ENCODE measurements at places on chromosomes 12 and 14.

DNA sequence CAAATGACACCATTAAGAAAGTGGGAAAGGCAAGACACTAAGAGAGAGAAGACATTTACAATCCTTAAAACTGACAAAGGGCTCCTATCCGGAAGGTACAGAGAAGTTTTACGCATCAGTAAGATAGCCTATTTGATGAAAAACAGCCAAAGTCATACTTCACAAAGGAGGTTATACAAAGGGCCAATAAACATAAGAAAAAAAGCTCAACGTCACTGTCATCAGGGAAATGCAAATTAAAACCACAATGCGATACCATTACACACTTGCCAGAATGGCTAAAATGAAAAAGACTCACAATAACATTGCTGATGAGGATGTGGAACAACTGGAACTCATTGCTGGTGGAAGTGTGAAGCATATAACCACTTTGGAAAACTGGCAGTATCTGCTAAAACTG, 168.6 kb upstream of the FAR2 start:
- no peak for DNase-seq

GRCh38 chr14:68762953-68763764, 29.7 kb downstream of the ZFP36L1 start:
- DNase-seq = no peak

GRCh38 chr12:89919241-89919906, 210.7 kb upstream of the ATP2B1 start:
- peak; percentile 9 for DNase-seq

GRCh38 chr14:32004300-32004699, 72.8 kb upstream of the ARHGAP5 start:
- DNase-seq = no peak

DNA sequence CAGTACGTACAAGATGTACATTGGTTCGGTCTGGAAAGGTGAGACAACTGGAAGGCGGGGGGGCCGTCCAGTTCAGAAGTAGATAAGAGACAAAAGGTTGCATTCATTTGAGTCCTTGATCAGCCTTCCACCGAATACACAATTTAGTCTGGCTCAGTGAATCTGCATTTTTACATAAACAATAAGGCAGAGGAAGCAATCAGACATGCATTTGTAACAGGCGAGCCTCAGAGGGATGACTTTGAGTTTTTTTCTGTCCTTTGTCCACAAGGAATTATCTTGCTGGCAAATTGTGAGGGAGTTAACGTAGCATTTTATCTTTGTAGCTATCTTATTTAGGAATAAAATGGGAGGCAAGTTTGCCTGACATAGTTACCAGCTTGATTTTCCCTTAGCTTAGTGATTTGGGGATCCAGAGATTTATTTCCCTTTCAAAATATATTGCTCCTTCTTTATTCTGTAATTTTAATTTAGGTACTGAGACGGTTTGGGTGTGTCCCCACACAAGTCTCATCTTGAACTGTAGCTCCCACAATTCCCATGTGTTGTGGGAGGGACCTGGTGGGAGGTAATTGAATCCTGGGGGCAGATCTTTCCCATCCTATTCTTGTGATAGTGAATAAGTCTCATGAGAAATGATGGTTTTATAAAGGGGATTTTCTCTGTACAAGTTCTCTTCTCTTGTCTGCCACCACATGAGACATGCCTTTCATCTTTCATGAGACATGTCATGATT, 59.4 kb downstream of the TESPA1 start:
- no peak for DNase-seq

DNA sequence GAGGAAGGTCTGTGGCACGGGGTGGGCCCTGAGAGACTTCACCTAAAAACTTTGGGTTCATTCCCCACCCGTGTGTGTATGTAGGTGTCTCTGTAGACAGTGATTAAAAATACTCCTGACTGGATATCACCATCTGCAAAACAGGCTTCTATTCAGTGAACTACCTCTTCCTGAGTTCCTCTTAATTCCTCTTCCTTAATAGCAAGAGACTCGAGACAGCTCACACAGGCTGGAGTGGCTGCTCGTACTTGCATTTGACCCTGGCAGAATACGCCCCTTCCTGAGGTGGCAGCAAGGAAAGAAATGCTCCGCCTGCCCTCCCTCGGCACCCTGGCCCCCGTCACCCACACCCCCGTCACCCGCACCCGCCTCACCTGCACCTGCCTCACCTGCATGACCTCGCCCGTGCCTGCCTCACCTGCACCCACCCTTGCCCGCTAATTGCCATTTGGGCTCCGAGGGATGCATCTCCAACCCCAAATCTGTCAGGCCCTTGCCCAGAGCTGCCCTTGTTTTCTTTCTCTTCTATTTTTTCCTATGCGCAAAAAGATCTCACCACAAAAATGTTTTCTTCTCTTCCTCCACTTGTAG, 90.0 kb downstream of the FBXL14 start:
- DNase-seq = no peak

DNA sequence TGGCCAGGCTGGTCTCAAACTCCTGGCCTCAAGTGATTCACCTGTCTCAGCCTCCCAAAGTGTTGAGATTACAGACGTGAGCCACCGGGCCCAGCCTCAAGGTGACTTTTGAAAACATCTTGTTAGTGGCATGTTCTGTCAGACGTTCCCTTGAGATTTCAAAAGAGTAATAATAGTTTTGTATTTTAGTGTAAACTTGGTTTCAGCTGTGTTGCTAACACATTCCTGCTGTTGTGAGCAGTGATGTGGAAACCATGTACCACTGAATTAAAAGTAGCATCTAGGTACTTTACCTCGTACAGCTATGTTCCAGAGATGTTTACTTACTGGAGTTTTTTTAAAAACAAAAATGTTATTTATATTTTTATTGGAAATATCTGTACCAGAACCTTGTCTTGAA, 111.3 kb downstream of the AEBP2 start:
- no peak for DNase-seq

GRCh38 chr14:39268393-39268792, 34.7 kb downstream of the MIA2 start:
- no peak for DNase-seq

DNA sequence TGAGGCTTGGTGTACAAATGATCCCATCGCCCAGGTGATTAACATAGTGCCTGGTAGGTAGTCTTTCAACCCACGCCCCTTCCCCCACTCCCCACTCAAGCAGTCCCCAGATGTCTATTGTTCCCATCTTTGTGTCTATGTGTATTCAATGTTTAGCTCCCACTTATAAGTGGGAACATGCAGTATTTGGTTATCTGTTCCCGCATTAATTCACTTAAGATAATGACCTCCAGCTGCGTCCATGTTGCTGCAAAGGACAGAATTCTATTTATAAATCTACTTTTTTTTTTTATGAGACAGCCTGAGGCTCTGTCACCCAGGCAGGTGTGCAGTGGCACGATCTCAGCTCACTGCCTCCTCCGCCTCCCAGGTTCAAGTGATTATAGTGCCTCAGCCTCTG, 15.7 kb downstream of the SPX start:
- DNase-seq = no peak

GRCh38 chr12:4802841-4803240, 82.6 kb downstream of the GALNT8 start:
- no peak for DNase-seq

Measured in NCI-H510A (cell line).